ENCODE measurements at places on chromosomes 7 and 10.

DNA sequence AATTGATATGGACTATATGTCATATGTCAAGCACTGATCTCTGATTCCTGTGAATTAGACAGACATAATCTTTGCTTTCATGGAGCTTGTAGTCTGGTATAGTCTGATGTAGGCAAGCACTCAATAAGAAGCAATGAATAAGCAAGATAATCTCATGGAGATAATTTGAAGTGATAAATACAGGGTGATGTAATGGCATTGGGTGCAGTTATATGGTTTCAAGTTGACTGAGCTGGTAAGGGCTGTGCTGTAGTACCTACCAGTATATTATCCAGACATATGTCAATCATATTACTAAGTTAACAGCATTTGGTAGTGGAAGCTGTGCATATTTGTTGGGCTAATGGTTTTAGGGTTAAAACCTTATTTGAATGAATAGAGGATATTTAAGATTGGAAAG lies 117.5 kb upstream of the PRPS1L1 start:
- DNase-seq: no peak

GRCh38 chr10:100743626-100744135 lies 1.7 kb upstream of the PAX2 start:
- peak; percentile 38 for DNase-seq

DNA sequence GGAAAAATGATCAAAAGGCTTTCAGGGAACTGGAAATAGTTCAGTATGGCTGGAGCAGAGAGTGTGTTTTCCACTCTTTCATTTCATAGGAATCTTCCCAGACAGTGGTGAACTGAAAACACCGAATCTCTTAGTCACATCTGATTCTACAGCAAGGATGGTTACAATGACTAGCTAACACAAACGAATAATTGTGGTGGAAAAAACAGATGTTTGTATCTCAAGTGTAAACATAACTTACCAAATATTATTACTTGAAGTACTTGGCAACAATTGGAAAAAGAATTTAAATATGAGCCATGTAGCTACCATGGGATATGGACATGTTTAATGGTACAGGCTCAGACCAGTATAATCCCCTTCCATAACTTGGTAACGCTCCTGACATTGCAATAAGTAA lies 21.1 kb upstream of the BPGM start:
- no peak for DNase-seq

GRCh38 chr10:132405463-132405991 lies 8.5 kb downstream of the PWWP2B start:
- DNase-seq: no peak

DNA sequence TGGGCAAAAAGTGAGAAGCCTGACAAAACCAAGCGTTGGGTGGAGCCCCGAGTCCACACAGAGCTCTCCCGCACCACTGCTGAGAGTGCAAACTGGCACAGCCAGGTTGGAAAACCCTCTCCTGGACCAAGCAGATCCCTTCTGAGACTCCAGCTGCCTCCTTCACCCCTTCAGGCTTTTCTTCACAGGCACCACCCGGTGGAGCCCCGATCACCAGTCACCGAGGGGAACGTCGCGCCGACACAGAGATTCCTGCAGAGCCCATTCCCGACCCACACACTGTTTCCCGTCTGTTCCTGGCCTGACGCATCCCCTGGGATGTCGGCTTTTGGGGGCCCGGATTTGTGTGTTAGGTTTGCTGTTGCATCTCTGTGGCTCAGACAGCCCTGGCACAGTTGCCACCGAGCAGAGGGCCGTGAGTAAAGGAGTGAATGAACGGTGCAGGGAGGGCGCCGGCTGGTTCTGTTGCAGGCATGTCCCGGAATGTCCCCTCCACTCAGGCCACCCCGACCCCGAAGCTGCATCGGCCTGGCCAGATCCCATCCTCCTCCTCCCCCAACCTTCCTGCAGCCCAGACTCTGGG lies 51.0 kb upstream of the INPP5A start:
- no peak for DNase-seq

DNA sequence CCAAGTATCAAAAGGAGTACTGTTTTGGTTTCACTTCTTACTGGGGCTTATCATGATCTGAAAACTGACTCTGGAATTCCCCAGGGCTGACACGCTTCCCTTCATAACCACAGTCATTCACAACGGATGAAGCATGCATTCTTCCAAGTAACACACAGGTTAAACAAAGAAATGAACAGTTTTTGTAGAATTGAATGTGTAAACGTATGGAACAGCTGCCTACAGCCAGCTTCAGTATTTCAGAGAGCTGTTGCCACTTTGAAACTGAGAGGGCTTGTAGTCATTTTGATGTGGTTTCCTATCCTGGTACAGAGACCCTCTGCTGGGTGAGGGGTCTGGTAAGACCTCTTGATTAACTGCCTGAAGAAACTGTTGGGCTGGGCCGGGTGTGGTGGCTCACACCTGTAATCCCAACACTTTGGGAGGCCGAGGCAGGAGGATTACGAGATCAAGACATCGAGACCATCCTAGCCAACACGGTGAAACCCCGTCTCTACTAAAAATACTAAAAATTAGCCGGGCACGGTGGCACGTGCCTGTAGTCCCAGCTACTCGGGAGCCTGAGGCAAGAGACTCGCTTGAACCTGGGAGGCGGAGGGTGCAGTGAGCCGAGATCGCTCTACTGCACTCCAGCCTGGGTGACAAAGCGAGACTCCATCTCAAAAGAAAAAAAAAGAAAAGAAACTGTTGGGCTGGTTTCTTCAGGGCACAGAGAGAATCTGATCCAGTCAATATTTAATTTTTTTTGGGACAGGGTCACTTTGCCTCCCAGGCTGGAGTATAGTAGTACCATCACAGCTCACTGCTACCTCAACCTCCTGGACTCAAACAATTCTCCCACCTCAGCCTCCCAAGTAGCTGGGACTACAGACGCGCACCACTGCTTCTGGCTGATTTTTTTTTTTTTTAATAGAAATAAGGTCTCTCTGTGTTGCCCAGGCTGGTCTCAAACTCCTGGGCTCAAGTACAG lies 4.7 kb downstream of the NFE2L3 start:
- DNase-seq: peak; percentile 90

DNA sequence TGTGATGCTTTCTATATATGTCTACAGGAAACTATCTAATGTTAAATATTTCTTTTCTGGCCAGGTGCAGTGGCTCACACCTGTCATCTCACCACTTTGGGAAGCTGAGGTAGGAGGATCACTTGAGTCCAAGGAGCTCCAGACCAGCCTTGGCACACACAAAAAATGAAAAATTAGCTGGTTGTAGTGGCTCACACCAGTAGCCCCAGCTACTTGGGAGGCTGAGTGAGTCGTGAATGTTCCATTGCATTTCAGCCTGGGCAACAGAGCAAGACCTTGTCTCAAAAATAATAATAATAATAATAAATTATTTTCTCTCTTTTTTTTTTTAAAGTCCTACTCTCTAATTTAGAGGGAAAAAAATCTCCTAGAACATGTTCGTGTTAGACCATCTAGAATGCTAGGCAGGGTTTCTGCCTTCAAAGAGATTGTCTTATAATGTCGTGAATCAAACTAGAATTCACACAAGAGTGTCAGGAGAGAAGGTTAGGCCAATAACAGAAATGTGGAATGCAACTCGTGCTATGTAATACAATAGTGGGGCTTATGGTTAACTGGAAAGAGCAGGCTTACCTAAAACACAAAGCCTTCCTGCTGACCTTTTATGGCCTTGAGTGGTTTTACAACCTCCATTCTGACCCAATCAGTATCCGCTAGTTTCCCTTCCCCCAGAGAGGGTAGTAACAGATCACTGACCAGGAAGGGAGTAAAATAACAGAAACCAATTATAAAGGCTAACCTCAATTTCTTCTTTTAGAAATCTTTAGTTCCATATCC lies 46.3 kb downstream of the MYOF start:
- DNase-seq: peak; percentile 70

DNA sequence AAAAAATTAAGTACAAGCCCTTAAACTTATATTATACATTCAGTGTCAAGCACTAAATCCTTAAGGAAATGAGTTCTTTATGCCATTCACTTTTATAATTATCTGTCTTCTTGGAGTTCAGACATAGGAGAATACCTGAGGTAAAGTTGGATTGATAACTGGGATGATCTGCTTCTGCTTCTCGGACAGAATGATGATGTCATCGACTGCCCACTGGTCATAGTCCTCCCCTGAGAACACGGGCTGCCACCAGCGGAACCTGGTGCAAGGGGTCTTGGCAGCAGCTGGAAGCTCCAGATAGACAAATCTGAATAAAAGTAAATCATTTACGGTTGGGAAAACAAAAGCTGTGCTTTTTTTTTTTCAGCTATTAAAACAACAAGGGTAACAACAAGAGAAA lies 148.2 kb upstream of the SLC26A5 start:
- no peak for DNase-seq

DNA sequence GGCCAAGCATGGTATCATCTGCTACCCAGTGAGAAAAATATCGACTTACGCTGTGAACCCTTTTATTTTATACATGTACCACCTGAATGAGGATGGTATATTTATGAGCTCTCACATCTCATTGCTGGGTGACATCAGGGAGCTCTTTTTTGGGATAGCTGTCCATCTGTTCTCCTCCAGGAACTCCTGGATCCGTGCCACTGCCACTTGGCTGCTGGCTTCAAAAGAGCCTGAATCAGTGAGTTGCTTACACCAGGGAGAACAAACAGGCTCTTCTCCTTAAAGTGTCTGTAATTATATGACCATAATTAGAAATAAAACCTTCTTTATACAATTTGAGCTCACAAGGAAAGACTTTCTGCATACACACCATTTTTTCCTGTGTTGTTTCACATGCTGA lies 106.2 kb downstream of the KAT6B start:
- DNase-seq: no peak

- no peak for DNase-seq
Measured at GRCh38 chr7:127089146-127089545, 163.6 kb downstream of the GRM8 start.

- no peak for DNase-seq
Measured at GRCh38 chr7:288671-289101, 1.3 kb upstream of the FOXL3 start.

GRCh38 chr7:44221231-44221791 lies 20.5 kb downstream of the YKT6 start:
- peak; percentile 19 for DNase-seq

DNA sequence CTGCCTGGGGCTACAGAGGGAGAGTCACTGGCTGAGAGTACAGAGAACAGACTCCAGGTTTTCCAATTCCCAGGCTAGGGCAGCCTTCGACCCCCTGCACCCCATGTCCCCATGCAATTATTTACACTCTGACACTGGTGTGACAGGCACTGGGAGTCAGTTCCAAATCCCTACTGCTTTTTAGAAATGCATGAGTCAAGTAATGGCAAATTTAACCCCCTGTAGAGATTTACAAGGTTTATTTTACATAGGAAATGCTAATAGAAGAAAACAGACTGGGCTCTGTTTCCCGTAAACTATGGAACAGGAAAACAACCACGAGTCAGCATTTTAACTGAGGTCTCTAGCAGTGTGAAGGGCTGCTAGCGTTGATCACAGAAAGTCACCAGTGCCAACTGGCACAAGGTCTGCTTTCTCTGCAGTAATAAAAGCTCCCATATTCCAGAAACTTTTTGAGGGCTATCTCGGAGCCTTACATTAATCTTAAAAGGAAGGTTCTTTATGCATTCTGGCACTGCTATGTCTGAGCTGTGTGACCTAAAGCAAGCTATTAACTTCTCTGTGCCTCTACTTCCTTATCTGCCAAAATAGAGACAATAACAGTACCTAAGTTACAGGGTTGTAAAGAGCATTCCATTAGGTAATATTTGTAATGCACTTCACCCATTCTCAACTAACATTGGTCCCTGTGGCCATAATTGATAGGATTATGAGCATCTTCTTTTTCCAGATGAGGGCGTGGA lies 28.2 kb downstream of the NOD1 start:
- no peak for DNase-seq

DNA sequence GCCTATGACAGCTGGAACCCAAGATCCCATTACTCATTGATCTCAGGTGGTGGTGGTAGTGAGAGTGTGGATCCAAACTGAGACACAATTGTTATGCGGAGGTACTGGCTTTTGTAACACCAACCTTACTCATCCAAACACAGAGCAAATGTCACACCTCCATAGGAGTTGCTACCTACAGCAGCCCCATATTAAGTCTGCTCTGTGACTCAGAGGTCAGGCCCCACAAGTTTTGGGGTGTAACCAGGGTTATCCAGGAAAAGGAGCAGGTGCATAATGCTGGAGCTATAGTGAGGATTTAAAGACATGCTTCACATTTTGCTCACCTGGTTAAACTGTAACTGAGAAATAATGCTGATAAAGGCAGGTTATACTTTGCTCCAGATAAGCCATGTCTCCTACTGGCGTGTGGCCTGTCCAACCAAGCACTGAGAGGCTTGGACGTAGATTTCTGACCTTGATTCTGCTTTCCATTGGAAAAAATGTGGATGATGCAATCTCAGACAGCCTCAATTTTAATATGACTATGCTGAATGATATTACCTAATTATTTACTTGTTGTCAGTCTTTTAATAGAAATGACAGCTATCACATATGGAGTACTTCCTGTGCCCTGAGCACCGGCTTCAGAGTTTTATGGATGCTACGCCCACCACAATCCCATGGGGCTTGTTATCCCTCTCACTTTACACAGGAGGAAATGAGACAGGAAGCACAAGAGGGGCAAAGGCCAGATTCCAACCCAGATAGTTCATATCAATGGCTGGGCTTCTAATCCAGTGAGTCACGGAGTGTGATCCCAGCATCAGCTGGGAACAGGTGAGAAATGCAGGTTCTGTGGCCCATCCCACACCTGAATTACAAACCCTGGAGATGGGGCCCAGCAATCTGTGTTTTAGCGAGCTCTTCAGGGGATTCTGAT lies 181.3 kb downstream of the CHN2 start:
- no peak for DNase-seq

DNA sequence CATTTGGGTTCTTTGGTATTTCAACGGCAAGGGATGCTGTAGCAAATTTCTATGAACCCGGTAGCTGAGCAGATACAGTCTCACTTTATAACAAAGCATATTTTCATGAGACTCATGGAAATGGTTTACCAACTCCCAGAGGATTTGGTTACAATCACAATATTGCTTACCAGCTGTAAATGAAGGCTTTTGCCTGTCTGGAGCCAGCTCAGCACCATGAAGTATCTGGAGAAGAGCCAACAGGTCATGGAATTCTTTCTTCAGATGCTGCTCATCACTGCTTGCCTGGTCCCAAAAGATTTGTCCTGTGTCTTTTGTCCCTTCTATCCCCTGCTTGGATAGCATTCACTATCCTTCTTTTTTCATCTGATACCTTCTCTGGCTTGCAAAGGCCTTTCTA lies 316.9 kb upstream of the PHYHIPL start:
- DNase-seq: no peak

- no peak for DNase-seq
Measured at GRCh38 chr10:7329219-7329618, 81.6 kb downstream of the SFMBT2 start.

DNA sequence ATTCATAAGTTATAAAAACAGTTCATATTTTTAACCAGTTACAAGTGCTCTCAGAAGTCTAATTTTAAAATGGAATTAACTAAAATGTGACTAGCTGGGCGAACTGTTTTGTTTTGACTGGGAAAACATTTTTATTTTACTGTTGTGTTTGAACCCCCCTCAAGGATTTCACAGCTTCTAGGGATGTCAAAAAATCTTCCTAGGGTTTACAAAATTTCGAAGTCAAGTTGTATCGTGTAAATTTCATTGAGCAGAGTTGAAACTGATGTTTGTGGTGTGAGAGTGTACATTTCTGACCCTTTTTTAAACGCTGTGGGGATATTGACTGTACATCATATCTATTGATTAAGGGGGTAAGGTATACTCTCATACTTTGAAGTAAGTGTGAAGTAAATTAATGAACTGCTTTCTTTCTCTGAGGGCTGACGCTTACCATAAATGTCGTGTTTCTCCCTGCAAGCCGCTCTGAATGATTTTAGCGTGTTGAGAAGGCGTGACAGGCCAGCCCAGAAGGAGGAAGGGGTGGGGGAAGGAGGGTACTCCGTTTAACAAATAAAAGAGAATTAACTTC lies 1.8 kb upstream of the SP8 start:
- no peak for DNase-seq

Data from dermis microvascular lymphatic vessel endothelial cell (primary cell).